NCI-H774 (cell line): ENCODE measurements at places on chromosomes 2 and 18.

DNA sequence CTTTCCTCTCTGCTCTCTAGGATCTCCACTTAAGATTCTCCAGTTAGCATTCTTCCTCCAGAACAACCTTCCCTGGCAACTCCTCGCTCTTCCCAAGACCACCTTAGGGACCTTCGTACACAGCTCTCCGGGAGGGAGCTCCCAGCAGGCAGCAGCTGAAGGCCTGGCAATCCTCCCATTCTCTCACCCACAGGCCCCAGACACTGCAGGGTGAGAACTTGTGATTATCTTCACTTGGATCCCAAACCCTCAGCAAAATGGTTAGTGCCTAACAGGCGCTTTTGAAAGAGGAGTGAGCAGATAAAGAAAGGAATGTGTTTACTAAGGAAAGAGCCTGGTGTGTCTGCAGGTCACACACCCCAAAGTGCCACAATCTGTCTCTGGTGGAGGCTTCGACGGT lies 83.8 kb upstream of the SNTG2 start:
- DNase-seq, result no peak

DNA sequence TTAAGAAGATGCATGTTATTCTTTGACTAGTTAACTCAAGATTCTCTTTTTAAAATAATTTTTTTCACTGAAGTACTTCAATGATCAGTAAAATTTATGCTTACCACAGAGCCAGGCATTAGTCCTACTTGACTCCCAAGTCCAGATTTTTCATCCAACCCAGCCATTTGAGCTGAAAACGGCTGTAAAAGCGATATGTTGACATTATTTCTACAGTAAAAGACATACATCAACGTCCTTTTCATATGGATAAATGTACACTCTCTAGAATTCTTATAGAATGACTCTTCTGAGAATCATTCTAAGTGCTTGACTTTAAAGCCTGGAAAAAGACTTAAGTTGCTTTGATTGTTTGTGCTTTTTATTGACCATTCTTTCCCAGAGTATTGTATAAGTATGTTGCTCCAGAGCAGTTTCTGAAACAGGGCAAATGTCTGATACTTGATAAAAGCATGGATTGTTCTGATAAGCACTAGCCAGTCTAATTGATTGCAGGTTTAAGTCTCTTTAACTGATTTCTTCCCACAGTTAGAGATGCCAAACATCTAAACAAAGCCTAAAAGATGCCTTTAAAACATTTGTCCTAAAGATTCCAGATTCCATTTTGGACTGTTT lies 90.9 kb downstream of the COL5A2 start:
- DNase-seq, result no peak

DNA sequence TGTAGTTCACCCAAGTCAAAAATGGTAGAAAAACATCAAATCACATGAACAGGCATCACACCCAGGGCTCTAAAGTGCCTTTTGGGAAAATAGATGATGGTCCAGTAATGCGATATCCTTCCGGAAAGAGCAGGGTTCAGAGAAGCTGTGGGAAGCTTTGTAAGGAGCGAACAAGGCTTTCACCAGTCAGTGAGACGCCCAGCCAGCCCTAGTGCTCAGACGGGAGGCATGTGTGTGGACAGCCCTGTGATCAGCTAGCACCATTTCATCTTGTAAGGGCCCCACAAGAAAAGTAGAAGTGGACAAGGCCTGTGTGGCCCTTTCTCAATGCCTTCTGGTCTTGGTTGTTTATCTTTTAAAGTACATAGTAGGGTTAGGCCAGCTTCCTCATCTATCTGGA lies 76.1 kb downstream of the SMIM21 start:
- DNase-seq, result no peak

DNA sequence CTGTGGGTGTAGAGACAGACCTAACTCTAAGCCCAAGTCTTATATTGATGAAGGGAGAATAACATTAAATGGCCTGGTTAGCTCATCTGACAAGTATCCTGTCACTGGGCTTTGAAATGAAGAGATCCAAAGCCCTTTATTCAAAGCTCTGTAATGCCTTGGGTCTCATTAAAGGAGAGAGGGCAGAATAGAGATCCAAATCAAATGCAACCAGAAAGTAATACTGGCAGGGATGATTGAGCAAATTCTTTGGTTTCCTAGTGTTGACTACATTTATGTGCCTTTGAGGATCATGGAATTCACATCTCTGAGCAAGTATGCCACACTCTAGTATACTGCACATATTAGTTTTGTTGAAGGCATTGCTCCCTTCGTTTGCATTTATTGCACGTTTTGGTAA lies 147.9 kb upstream of the CAVIN2 start:
- no peak for DNase-seq

DNA sequence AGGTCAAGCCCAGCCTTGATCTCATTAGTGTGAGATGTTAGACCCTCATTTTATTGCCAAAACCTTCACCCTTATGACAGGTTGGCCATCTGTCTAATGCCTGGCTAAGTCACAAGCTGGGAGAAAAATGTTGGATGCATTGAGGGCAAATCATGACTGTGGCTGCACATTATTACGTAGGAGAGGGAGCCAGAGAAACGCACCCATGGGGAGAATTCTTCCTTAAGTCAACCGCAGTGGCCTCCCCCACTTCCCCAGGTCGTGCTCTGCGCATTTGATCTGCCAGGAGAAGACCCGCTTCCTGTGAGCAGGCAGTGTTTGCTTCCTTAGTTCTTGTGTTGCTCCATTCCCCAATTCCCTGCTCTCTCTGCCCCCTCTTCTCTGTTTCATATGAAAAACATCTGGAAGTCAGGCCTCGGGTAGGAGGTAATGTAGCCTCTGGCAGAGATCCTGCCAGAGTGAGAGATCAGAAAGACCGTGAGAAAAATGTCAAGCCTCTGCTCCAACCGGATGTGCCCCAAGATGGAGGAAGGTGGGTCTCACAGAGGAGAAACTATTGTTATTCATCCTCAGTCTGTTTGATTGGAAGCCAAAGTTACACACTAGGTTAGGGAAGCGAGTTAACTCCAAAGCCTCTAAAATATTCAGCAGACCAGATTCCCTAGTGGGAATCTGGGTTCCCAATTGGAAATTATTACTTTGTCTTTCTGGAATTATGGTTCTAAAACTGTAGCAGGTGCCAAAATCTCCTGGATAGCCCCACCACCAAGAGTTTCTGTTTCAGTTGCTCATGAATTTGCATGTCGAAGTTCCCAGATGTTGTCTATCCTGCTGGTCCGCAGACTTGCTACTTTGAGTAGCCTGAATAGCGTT lies 144.3 kb upstream of the PELI1 start:
- no peak for DNase-seq

- DNase-seq, result no peak
Observed at GRCh38 chr2:67900826-67901225, 162.0 kb downstream of the C1D start.

DNA sequence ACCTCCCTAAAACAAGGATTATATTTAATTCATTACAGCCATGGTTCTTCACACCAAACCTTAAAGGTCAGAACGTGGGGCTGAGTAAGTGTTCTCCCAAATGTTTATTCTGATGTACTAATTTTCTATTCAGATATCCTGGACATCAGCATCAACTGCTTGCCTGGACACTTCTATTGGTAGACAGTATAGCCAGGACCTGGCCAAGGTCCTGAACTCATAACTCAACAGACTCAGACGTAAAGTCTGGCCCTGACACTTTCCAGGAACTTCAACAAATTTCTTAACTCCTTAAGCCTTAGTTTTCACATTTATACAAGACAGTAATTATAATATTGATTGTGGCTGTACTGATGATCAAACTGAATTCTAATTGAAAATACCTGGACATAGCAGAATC lies 89.1 kb downstream of the AKAIN1 start:
- DNase-seq, result no peak

- no peak for DNase-seq
Observed at GRCh38 chr2:46029332-46029811, 267.8 kb upstream of the EPAS1 start.

DNA sequence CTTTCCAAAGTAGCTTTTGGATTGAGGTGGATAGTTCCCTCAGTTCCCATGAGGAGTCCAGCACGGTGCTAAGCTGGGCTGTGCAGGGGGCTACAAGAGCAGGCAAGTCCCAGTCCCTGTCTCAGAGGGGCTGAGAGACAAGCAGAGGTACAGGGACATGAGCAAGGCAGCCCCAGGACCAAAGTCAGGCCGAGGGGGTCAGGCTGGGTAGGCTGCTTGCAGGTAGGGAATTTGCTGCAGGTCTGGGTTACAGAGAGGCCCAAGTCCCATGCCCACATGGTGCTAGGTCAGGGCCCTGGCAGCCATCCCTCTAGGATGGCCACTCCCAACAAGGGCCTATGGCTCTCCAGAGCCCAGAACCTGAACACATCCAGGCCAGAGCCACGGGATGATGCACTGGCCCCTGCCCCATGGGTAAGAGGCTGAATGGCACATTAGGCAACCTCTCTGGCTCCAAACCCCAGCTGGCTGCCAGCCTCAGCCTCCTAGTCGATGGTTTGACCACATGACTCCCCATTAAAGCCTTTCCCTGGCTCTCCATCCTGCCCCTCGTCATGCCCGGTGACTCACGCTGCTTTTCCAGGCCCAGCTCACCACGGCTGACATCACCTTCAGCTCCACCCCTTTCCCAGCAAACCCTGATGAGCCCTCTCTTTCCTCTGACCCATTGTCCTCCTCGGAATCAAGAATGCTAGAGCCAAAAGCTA lies 83.7 kb downstream of the SDC1 start:
- DNase-seq, result no peak

- DNase-seq, result no peak
Observed at GRCh38 chr2:189425676-189426075, 15.6 kb upstream of the WDR75 start.

- no peak for DNase-seq
Observed at GRCh38 chr2:205975082-205975949, 110.7 kb downstream of the INO80D start.

DNA sequence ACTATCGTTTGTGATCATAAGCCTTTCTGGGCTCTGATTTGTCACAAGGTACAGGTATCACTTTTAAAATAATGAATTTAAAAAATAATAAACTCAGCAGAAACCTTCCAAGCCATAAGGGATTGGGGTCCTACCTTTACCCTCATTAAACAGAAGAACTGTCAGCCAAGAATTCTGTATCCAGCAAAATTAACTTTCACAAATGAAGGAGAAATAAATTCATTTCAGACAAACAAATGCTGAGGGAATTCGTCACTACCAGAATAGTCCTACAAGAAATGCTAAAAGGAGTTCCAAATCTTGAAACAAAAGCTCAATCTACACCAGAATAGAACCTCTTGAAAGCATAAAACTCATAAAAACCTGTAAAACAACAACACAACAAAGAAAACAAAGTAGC lies 25.7 kb downstream of the L3MBTL4 start:
- DNase-seq, result no peak

DNA sequence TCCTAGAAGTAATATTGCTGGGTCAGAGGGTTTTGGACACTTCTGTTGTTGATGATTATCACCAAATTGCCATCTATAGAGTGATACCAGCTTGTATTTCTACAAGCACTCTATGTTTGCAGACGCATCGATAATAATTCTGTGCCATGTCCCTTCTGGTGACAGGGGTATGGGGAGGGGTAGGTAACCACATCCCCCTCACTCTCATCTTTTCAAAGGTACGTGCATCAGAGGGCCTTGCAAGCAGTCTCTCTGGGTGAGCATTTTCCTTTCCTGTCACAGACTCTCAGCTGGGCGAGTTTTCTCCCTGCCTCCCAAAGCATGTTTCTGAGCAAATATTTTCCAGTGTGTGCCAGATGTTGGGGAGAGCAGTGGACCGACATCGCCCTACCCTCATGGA lies 98.0 kb downstream of the SMAD7 start:
- no peak for DNase-seq

- DNase-seq, result no peak
Observed at GRCh38 chr18:26532367-26533340, 15.7 kb downstream of the KCTD1 start.

GRCh38 chr18:67600181-67601180 lies 84.0 kb upstream of the DSEL start:
- DNase-seq, result no peak

DNA sequence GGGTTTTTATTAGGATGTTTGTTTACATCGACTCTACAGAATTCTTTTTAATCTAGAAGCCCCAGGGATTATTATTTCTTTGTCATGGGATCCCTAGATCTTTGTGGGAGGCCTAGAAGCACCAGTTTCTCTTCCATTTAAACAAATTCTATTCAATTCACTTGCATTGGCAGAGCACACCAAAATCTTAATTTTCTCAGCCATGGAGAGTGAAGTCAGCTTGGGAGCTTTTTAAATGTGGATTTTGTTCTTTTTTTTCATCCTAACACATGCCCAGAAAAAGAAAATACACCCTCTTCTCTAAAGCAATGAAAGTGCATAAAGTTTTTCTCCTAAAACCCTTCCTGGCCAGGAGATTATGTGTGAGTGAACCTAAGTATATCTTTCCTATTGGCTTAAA lies 38.5 kb downstream of the CDCA7 start:
- DNase-seq, result no peak

DNA sequence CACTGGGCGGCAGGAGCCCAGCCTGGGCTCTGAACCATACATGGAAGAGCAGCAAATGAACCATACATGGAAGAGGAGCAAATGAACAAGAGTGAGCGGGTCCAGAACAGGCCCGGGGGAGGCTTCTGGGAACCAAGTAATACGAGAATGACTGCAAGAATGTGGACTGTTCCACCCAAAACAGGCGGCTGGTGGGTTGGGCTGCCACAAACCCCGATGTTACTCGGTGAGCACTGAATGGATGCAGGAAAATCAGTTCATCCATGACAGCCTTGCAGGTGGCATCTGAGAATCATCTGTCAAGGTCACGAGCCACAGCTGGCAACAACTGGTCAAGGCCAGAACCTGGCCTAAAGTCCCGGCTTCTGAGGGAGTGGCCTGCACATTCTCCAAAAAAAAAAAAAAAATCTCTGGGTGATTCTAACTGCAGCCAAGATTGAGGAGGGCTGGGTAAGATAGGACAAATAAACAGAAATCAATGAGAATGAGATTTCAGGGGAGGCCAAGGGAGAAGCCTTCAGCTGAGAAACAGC lies 106.1 kb downstream of the ZNF516 start:
- no peak for DNase-seq

GRCh38 chr2:190999949-191000665 lies 13.9 kb downstream of the STAT1 start:
- DNase-seq, result no peak

DNA sequence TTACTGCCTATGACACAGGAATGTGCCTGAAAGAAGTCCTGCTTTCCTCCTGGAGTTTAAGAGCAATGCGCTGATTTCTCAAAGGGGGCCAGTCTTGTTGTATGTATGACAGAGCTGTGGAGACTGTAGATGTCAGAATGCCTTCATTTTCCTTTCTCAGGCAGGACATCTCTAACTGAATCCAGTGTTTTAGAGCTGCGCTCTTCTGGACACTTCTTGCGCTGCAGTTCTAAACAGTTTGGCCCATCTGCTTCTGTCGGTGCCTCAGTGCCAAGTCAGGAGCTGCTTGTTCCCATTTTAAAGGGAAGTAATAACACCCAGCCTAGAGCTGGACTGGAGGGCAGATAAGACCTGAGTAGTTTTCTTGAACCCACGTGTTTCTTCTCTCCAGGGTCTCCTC lies 91.4 kb downstream of the ESCO1 start:
- no peak for DNase-seq

- no peak for DNase-seq
Observed at GRCh38 chr2:121949271-121949670, 193.8 kb downstream of the TSN start.

GRCh38 chr2:240247868-240248720 lies 107.6 kb upstream of the OTOS start:
- DNase-seq, result no peak
